ENCODE measurements at places on chromosomes 5 and 9. TPM values are rescaled to one million over a fixed set of nuclear protein-coding genes. Genes with fewer than 3 reads are reported as not detected.

The PRSS3 gene
- not detected for polyA plus RNA-seq

The MEF2C gene
- polyA plus RNA-seq = not detected

The UBTD2 gene
- 3.0 TPM for polyA plus RNA-seq

The CTXN3 gene
- polyA plus RNA-seq = not detected

The MYO10 gene
- not detected for polyA plus RNA-seq

The BARHL1 gene
- polyA plus RNA-seq = not detected

The ZNF454 gene
- polyA plus RNA-seq = not detected

The TIGD6 gene
- polyA plus RNA-seq = 1.5 TPM

The FAM221B gene
- not detected for polyA plus RNA-seq

The GFPT2 gene
- 0.41 TPM for polyA plus RNA-seq

The SMIM3 gene
- 20.8 TPM for polyA plus RNA-seq

The CTSV gene
- not detected for polyA plus RNA-seq

The ST8SIA4 gene
- 17.5 TPM for polyA plus RNA-seq

The DELE1 gene
- polyA plus RNA-seq = 27.3 TPM

The PPP1R2B gene
- polyA plus RNA-seq = 0.10 TPM

The ADGRV1 gene
- not detected for polyA plus RNA-seq

The PAEP gene
- not detected for polyA plus RNA-seq

The KIF4B gene
- not detected for polyA plus RNA-seq

The IL7R gene
- polyA plus RNA-seq = 761 TPM

The TMEM215 gene
- not detected for polyA plus RNA-seq

The ARHGEF37 gene
- not detected for polyA plus RNA-seq

The MAMDC2 gene
- polyA plus RNA-seq = 0.10 TPM

The CDC20B gene
- polyA plus RNA-seq = not detected

The GARNL3 gene
- 0.25 TPM for polyA plus RNA-seq

The C9orf50 gene
- not detected for polyA plus RNA-seq

The CARD9 gene
- not detected for polyA plus RNA-seq

The UGT3A1 gene
- not detected for polyA plus RNA-seq

The MCTP1 gene
- polyA plus RNA-seq = 0.92 TPM

The WHRN gene
- polyA plus RNA-seq = 5.5 TPM

The CBY3 gene
- polyA plus RNA-seq = not detected

The CAMK4 gene
- polyA plus RNA-seq = 84.5 TPM

The NPDC1 gene
- 38.4 TPM for polyA plus RNA-seq

The IL4 gene
- polyA plus RNA-seq = not detected

The ABL1 gene
- 16.3 TPM for polyA plus RNA-seq

Measured in CD8-positive, alpha-beta memory T cell (primary cell).